ENCODE measurements at places on chromosomes 2 and 18.

- DNase-seq = no peak
Measured at GRCh38 chr2:156430980-156431358, 5.2 kb upstream of the GPD2 start.

DNA sequence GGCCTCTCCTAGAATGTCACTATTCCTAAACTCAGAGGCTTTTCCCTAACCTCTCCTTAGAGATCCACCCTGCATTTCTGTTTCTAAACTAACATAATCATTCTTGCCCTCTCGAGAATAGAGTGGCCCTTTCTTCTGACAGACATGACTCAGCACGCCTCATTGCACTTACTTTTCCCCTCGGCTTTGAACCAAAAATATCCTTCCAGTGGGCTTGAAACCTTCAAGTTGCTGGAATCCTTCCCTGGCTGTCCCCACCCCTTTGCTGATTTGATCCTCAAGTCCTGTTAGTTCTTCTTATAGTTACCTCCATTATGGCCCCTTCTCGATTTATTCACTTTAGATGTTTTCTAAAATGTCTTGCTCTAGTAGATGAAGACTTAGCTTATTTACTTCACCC, 158.0 kb downstream of the LTBP1 start:
- no peak for DNase-seq

GRCh38 chr2:100018341-100019193, 123.8 kb downstream of the AFF3 start:
- no peak for DNase-seq

- no peak for DNase-seq
Measured at GRCh38 chr2:66851449-66851872, 416.5 kb downstream of the MEIS1 start.

DNA sequence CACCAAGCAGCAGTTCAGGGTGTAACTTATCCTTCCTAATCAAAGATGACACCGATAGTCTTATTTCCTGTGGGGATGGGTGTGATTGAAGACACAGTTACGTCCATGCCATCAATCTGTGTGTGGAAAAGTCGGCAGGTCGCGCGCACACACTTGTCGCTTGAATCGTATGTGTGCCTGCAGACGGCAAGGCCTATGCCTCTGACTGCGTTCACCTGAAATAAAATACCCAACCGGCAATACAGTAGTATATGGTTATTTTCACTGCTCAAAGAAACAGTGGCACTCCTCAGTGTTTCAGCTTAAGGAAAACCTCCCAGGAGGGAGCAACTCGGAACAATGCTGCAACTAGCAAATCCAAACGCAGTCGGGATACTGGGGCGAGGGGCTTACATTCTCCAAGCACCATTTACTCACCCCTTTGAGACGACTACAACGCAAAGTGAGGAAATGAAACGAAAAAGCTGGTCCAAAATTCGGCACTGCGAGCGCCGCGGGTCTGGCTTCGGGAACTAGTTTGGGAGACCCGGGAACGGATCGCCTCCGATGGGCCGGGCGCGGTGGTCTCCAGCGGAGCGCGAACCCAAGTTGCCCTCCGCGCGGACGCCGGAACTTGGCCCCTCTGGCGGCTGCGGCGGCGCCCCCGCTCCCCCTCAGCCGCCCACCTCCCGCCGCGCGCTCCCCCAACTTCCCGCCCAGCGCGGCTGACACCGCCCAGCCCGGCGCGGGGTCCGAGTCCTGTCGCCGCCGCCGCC, 675 bp downstream of the PRKD3 start:
- DNase-seq = peak; percentile 39

DNA sequence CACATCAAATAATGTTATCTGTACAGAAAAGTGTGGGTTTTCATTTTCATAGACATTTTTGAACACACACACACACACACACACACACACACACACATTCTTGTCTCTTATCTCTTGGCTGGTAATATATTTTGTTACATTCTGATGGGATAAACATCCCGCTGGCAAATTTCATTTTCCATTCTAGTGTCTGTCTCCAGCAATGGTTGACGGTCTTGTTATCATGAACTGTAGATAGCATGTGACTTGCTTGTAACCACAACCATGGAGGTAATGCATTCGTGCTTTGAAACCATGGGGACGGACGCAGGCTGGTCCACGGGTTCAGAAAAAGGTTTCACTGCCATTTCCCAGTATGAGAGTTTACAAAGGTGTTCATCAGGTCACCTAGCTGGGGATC, 156.4 kb downstream of the PPP1R1C start:
- no peak for DNase-seq

- DNase-seq = peak; percentile 10
Measured at GRCh38 chr2:128437204-128437565, 118.5 kb upstream of the HS6ST1 start.

Data from right hindlimb (tissue), 1 donor.